ENCODE measurements at places on chromosomes 11 and 22.
A peak's percentile ranks its signal among the peaks of the same experiment; 100 is the strongest.

DNA sequence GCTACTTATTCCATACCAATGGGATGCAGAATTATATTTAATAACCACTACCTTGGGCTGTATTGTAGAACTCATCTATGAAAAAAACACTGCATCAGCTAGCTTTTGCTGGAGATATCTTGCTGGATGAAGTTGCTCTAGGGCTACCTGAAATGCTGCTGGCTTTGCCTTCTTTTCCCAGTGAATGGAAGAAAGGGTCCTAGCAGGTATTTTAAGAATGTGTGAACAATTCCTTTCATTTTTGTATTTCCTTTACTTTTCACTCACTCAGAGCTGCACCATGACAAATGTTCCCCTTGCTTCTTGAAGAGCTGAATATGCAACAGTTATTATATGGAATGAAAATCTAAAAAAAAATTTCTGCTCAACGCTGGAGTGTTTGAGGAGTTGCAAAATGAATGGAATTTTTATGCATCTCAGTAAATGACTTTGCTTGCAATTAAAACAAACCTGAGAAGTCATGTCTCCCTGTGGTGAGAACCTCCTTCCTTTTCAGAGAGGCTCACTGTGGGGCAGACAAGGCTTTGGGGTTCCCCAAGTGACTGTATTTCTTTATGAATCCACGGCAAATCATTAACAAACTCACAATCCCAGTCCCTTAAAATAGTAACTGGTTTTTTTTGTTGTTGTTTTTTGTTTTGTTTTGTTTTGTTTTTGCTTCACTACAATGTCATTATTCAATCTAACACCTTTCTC lies 566.8 kb upstream of the KIRREL3 start:
- no peak for DNase-seq

- no peak for DNase-seq
Observed at GRCh38 chr11:117984476-117984875, 1.7 kb upstream of the IL10RA start.

GRCh38 chr11:64234647-64235379 lies 429 bp downstream of the VEGFB start:
- DNase-seq, result peak; percentile 68

DNA sequence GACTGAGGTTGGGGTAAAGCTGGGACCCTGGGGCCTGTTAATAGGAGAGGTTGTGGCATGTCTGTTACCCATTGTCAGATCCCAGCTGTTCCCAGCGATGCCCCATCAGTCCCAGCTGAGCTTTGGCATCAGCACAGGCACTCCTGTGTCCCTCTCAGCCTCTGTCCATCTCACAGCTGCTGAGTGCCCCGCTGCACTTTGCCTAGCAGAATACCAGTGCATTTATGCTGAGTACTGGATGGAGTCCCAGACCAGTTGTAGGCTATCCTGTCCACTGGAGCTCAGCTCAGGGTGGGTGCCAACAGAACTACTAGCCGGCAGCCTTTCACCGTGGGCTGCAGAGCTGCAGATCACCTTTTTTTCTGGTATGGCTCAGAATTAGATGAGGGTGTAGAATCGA lies 9.9 kb downstream of the FXYD6 start:
- no peak for DNase-seq

GRCh38 chr11:72015511-72016061 lies 16.9 kb downstream of the IL18BP start:
- no peak for DNase-seq

GRCh38 chr22:23072911-23073491 lies 2.7 kb downstream of the GNAZ start:
- no peak for DNase-seq

DNA sequence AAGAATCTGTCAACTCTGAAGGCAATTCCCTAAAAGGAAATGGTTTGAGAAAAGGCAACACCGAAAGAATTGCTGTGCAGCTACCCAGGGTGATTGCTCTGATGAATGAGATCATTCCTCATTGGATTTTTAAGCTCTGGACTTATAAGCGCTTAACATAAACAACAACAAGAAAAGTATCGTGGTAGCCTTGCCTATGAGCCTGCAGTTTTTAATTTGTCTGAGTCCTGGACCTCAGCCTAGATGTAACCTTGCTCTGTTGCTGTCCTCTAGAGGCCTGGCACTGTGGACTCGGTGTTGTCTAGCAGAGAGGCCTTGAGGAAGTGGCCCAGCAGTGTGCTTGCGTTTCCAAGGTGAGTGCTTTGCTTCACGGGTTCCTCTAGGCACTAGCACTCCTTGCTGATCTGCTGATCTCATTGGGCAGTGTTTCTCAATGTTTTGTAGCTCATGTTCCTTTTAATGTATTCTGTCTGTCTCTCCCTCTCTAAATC lies 20.4 kb downstream of the CCDC81 start:
- DNase-seq, result peak; percentile 69

DNA sequence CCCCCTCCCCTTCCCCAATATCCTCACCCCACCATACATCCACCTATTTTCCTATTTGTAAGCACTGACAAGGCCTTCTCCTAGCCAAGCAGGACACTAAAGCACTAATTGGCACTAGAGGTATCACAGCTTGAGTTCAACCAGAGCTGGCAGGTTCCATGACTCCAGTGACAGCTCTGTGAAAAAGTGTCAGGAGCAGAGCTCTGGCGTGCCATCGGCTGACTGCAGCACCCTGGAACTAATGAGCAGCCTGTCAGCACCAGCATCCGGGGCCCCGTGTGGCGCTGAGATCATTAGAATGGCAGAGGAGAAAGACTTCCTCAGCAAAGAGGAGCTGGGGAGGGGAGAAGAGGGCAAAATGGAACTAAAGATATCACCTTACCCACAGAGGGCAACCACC lies 847.4 kb downstream of the NTM start:
- DNase-seq, result no peak

- no peak for DNase-seq
Observed at GRCh38 chr22:44915441-44915840, 94.4 kb downstream of the PHF21B start.

GRCh38 chr11:134476435-134477021 lies 64.5 kb upstream of the B3GAT1 start:
- DNase-seq, result no peak

GRCh38 chr11:62999649-63000048 lies 14.9 kb upstream of the SLC22A6 start:
- DNase-seq, result no peak

GRCh38 chr11:6285019-6285418 lies 25.4 kb downstream of the CCKBR start:
- no peak for DNase-seq

GRCh38 chr11:20668844-20669819 lies at the start of gene NELL1:
Gene NELL1 (plus strand): TSS chr11:20669586.
- DNase-seq, result peak; percentile 43

DNA sequence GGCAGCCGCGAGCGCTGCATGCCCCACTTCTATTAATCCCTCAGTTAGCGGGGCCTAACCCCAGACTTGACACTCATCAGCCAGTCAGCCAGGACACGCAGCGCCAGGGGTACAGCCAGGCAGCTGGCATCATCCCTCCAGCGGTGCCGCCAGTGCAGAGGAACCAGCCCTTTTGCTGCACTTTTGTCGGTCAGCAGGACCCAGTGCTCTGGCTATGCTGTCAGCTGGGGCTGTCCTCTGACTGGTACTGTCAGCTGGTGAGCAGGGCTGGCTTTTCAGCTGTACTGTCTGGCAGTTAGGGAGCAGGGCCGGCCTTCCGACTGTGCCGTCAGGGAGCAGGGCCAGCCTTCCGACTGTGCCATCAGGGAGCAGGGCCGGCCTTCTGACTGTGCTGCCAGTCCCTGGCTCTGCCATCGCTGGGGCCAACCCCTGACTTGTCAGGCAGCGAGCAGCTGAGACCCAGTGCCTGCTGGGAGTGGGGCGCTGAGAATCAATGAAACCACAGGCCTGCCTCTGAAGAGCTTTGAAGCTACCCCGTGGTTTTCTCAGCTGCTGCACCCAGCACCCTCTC lies 115.4 kb downstream of the KIAA1671 start:
- DNase-seq, result no peak

- DNase-seq, result no peak
Observed at GRCh38 chr11:33980897-33981296, 70.6 kb upstream of the CAPRIN1 start.

GRCh38 chr11:10909141-10909883 lies 51.5 kb upstream of the ZBED5 start:
- DNase-seq, result no peak

DNA sequence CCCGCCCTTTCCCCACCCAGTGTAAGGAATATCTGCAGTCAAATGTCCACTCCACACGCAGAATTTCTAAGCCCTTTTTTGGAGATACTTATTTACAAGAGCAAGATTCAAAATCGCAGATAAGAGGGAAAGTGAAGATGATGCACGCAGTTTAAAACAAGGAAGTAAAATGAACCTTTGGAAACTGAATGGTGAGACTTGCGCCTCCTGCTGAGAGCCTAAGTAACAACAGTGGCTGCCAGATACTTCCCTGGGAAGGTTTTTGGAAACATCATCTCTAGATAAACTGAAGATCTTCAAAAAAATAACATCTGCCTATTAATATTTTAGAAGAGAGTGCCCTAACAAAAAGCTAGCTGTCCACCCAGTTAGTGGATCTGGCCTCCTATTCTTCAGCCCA lies 963.1 kb upstream of the FAT3 start:
- DNase-seq, result no peak

- DNase-seq, result no peak
Observed at GRCh38 chr11:64089493-64089892, 53.8 kb downstream of the FLRT1 start.

DNA sequence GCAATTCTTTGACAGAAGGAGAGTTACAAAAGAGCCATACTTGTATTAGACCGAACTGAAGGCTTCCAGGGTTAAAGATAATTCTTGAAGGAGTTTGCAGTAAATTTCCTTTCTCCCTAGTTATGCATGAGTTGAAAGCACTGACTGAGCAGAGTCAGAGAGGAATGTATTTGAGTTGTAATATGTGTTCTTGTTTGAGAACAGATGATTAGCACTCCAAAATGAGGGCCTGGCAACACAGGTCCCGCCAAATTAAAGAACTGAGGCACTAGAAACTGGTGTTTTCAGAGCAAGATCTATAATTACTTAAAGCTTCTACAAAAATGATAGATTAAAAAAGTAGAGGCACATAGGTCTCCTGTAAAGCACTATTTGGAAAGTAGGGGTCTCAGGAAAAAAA lies 970.4 kb downstream of the OPCML start:
- no peak for DNase-seq

DNA sequence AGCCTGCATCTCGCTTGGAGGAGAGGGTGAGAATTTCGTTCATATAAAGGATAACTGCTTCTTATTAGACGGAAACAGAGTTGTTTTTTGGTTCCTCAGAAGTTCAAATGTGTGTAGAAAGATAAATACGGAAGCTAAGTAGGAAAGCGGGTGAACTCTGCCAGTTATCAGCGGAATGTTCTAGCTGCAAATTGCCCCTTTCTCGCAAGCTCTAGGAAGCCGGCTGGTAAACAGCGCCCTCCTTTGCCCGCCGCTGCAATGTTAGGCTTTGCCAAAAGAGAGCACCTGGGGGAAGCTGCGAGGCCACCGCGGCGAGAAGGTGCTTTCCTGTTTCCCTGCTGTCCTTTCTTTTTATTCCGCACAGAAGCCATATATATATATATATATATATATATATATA lies 67.0 kb downstream of the IGLL5 start:
- peak; percentile 56 for DNase-seq

DNA sequence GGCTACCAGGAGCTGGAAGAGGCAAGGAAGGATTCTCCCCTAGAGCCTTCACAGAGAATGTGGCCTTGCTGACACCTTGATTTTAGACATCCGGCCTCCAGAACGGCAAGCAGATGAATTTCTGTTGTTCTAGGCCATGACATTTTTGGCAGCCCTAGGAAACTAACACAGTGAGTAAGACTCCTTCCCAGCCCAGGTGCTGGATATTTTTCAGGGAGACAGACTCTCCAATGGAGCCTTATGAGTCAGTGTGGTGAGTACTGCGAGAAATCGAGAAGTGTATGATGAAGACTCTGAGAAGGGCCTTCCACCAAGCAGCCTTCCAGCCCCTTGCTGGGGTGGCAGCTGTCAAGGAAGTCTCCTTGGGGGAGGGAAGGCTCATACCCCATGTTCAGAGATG lies 114.4 kb downstream of the OSBP2 start:
- DNase-seq, result no peak

DNA sequence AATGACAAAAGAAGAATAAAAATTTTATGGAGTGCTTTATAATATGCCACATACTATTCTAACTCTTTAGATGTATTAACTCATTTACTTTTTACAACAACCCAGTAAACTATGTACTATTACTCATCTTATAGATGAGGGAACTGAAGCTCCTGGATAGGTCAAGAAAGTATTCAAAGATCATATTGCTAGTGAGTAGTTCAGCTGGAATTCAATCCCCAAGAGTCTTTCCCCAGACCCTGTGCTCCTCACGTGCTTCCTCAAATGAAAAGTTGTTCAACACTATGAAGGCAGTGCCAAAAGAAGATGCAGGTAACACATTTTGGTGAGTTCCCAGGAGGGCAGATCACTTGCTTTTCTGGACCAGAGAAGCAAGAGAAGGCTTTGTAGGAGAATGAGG lies 46.8 kb downstream of the BTG4 start:
- DNase-seq, result no peak

- DNase-seq, result no peak
Observed at GRCh38 chr11:126840201-126840886, 160.2 kb downstream of the KIRREL3 start.

- no peak for DNase-seq
Observed at GRCh38 chr11:69448471-69449284, 32.8 kb upstream of the LINC01488 start.

DNA sequence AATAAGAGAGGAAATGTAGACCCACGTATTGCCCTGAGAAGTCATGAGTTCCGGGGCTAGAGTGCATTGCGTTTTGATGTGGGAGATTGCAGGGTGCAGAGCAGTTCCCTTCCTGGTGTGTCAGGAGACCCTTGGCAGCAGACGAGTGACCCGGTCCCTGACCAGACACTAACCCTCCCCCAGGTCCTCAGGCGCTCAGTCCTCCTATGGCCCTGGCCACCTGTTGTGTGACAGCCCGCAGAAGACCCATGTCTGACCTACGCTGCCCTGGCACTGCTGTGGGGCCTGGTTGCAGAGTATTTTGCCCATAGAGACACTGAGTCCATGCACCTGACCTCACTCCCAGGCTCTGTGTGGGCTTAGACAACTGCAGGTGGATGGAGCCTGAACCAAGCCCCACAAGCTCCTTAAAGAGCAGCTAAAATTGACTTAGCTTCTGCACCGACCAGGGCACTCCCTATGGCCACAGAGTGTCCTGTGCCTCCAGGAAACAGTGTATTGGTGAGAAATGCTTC lies 833.8 kb downstream of the TBC1D22A start:
- DNase-seq, result no peak

- DNase-seq, result no peak
Observed at GRCh38 chr11:1738380-1738779, 12.0 kb downstream of the IFITM10 start.

GRCh38 chr22:26550498-26551033 lies 38.3 kb upstream of the TFIP11 start:
- DNase-seq, result no peak

- no peak for DNase-seq
Observed at GRCh38 chr11:45622861-45623260, 42.6 kb downstream of the CHST1 start.
